ENCODE measurements at places on chromosomes 16 and 17. TPM values are rescaled to one million over a fixed set of nuclear protein-coding genes. Genes with fewer than 3 reads are reported as not detected.

GRCh38 chr16:58733248-58733670 lies 857 bp downstream of the GOT2 start:
- H3K4me1 ChIP-seq, result peaks cover 9% of the 10 kb centered on the region
- H3K4me3 ChIP-seq, result peak overlapping the region; percentile 75
- H3K27ac ChIP-seq, result peak overlapping the region; percentile 78
- no peaks in the 10 kb centered on the region for H3K36me3 ChIP-seq

GRCh38 chr17:65181237-65182061 lies 44.3 kb downstream of the RGS9 start:
- H3K4me3 ChIP-seq, result no peak overlapping the region
- no peaks in the 10 kb centered on the region for H3K36me3 ChIP-seq
- H3K27ac ChIP-seq, result no peak overlapping the region
- no peaks in the 10 kb centered on the region for H3K27me3 ChIP-seq
- DNase-seq, result no peak

RABEP1 gene
- 47.9 TPM for total RNA-seq

- H3K4me3 ChIP-seq, result no peak overlapping the region
- H3K36me3 ChIP-seq, result no peaks in the 10 kb centered on the region
- no peak for DNase-seq
- no peaks in the 10 kb centered on the region for H3K4me1 ChIP-seq
- no peak overlapping the region for H3K27ac ChIP-seq
- H3K27me3 ChIP-seq, result no peaks in the 10 kb centered on the region
Measured at GRCh38 chr16:48680881-48681280, 70.9 kb upstream of the N4BP1 start.

DNA sequence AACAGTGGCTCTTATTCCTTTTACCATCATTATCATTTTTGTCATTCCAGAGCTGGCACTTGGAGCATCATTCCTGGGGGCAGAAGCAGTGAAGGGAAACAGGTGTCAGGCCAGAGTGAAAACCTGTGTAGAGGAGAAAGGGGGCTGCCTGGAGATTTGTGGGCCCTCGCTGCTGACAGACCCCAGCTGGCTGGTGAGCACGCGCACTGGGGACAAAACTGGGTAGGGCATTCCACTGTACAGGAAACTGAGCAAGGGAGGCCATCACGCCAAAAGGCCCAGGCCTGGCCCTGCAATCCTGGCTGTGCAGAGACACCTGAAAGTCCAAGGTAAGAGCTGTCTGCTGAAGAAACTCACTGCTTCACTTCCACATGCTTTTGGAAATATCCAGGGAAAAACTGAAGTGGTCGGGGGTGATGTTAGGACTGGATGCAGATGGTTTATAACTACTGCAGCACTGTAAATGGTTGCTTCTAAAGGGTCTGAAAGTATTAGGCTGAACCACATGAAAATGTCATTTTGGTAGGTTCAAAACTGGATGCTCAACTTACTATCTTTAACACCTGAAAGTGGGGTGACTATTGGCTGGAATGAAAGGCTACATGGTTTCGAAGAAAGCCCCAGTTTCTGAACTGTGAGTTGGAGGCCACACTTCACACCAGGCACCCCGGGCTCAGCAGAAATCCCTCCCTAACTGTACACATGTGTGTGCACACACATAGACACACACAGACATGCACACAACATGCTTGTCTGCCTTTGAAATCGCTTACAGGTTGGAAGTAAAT lies 225.0 kb downstream of the C16orf78 start:
- DNase-seq, result no peak
- no peaks in the 10 kb centered on the region for H3K36me3 ChIP-seq
- no peak overlapping the region for H3K27ac ChIP-seq
- peaks cover 33% of the 10 kb centered on the region for H3K4me1 ChIP-seq
- no peak overlapping the region for H3K4me3 ChIP-seq
- H3K27me3 ChIP-seq, result no peaks in the 10 kb centered on the region

GRCh38 chr17:47840742-47841487 lies at the start of gene SCRN2:
SCRN2 (minus strand) TSS chr17:47841273; CDS start chr17:47840843, 430 bp downstream.
- H3K27ac ChIP-seq, result peak within 1 kb of the TSS; percentile 67
- H3K4me3 ChIP-seq, result peak within 1 kb of the TSS; percentile 71
- peaks cover 40% of the 10 kb centered on the region for H3K4me1 ChIP-seq
- no peaks in the 10 kb centered on the region for H3K36me3 ChIP-seq
- H3K27me3 ChIP-seq, result peaks cover 3% of the 10 kb centered on the region
- peak; percentile 92 for DNase-seq

DNA sequence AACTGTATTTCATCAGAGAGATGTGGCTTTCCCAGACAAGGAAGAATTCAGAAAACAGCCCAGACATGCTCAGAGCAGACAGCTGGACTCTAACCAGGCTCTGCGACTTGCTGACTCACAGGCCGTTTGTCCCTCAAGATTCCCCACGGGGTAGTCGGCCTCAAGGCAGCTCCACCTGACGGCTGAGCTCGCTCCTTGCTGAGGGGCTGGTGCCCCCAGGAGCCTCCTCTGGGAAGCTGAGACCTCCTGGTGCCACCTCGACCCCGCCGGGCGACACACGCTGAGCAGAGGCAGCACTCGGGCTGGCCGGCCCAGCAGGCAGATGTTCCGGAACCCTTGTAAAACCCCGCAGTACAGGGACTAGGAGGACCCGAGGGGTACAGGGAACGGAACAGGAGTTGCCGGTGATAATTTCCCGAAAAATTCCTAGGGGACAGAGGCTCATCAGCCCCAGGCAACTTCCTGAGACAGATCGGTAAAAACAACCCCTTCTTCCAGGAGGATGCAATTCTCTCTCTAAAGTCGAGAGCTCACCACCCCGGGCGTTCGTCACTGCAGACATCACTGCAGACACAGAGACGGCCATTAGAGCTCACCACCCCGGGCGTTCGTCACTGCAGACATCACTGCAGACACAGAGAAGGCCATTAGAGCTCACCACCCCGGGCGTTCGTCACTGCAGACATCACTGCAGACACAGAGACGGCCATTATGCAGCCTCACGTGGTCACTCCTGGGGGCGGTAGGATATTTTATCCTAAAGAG lies 19.9 kb downstream of the RPH3AL start:
- peak overlapping the region; percentile 31 for H3K27ac ChIP-seq
- no peak for DNase-seq
- H3K4me3 ChIP-seq, result no peak overlapping the region
- no peaks in the 10 kb centered on the region for H3K27me3 ChIP-seq
- peaks cover 18% of the 10 kb centered on the region for H3K4me1 ChIP-seq

ALOX15B gene
- 5.7 TPM for total RNA-seq

GRCh38 chr17:68843522-68843921 lies 111.7 kb downstream of the ABCA8 start:
- H3K4me3 ChIP-seq, result no peak overlapping the region
- H3K36me3 ChIP-seq, result no peaks in the 10 kb centered on the region
- no peak overlapping the region for H3K27ac ChIP-seq
- DNase-seq, result no peak
- no peaks in the 10 kb centered on the region for H3K4me1 ChIP-seq

DNA sequence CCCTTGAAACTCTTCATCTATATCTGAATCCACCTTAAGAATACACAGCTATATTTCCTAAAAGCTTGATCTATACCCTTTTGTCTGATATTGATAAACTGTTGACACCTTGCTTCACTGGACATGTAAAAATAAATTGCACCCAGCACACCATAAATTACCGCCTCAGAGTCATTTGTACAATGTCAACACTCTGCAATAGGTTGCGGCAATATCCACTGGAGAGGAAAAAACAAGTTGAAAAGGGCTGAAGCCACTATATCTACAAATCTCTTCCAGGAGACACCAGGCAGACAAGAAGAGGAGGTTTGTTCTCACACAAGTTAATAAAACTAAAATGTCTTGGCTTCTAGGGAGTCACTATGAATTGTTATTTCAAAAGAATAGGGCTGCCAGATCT lies 656.9 kb downstream of the CDH8 start:
- DNase-seq, result no peak
- no peak overlapping the region for H3K4me3 ChIP-seq
- H3K27ac ChIP-seq, result no peak overlapping the region
- H3K27me3 ChIP-seq, result no peaks in the 10 kb centered on the region

DNA sequence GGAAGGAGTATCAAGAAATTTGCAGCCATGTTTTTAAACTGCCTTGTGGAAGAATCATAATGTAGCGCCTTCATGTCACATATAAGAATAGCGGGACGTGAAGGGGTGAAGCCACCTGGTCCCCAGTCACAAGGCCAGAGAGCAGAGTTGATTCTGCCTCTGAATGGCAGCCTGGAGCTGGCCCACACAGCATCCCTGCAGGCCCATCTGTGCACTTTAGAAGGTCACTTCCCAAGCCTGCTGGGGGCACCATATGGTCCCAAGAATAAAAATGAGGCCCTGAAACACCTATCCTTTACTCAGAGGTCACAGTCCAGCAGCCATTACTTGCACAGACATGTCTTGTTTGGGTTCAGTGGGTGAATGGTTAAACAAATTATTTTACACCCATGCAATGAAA lies 15.0 kb downstream of the CD300E start:
- no peak for DNase-seq
- peaks cover 3% of the 10 kb centered on the region for H3K4me1 ChIP-seq
- H3K4me3 ChIP-seq, result no peak overlapping the region
- no peaks in the 10 kb centered on the region for H3K36me3 ChIP-seq
- H3K27me3 ChIP-seq, result peaks cover 7% of the 10 kb centered on the region

TNRC6C gene
- 3.5 TPM for total RNA-seq

GRCh38 chr16:75616521-75617010 lies 6.5 kb downstream of the ADAT1 start:
- no peaks in the 10 kb centered on the region for H3K36me3 ChIP-seq
- H3K4me1 ChIP-seq, result peaks cover 3% of the 10 kb centered on the region
- H3K4me3 ChIP-seq, result no peak overlapping the region
- no peak for DNase-seq

DNA sequence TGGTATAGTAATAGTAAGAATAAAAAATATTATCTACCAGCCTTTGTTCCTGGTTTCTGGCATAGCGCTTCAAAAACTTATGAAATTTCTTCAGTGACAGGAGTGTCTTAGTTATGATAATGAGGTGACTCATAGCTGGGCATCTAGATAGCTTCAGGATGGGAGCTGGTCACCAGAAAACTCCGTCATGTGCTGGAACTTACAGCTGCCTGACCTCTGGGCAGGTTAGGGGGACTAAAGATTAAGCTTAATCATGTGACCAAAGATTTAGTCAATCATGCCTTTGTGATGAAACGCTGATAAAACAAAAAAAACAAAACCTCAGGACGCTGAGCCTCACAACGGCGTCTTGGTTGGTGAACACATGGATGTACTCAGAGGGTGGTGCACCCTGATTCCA lies 154.2 kb downstream of the MYO1D start:
- H3K36me3 ChIP-seq, result no peaks in the 10 kb centered on the region
- no peak overlapping the region for H3K27ac ChIP-seq
- DNase-seq, result no peak
- H3K4me1 ChIP-seq, result no peaks in the 10 kb centered on the region

DNA sequence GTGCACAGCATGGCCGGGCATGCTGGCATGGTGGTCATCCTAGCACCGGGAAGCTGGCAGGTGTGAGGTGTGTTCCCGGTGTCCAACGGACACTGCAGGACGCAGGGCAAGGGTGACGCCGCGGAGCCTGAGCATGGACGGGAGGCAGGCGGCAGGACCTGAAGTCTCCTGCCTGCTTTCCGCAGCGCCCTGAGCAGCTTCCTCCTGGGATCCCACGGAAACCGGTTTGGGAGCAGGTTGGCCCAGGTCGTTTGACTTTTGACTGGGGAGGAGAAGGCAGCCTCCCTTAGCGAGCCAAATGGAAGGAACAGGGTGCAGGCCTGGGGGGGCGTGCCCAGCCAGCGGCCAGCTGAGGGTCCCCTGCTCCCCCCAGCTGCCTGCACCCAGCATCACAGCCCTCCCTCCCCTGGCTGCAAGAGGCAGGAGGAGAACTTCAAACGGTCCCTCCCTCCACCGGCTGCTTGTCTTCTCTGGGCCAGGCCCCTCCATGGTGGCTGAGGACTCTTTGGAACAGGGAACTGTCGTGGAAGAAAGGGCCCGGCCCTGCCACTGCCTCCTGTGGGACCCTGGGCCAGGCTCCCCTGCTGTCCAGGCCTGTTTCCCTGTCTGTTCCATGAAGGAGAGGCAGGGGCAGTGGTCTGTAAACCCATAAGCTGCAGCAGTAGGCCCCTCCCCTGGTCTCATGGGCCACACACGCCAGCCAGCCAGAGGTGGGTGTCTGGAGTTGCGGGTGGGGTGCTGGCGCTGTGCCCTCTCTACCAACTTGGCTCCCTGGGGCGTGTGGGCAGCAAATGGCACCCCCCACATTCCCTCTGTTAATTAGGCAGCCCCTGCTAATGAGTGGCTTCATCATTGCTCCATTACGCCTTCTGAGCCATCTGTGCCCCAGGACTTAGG lies 7.8 kb upstream of the ADGRG1 start:
- H3K4me1 ChIP-seq, result peaks cover 29% of the 10 kb centered on the region
- peak overlapping the region; percentile 94 for H3K27ac ChIP-seq
- no peaks in the 10 kb centered on the region for H3K27me3 ChIP-seq
- no peaks in the 10 kb centered on the region for H3K36me3 ChIP-seq
- DNase-seq, result peak; percentile 63

DNA sequence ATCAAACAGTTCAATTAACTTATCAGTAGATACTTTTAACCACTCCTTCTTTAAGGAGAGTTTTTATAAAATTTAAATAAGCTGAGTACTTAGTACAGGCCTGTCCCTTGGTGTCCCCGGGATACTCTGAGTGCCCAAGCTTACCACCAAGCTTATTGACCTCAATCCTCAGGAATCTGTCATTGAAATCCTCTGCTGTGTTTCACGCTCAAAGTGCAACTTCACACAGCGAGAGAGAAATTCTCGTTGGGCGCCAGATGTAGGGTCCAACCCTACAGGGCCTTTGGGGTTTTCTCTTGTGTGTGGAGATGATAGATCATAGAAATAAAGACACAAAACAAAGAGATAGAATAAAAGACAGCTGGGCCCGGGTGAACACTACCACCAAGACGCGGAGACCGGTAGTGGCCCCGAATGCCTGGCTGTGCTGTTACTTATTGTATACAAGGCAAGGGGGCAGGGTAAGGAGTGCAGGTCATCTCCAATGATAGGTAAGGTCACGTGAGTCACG lies 65.3 kb upstream of the ARL4D start:
- H3K27ac ChIP-seq, result no peak overlapping the region
- H3K27me3 ChIP-seq, result no peaks in the 10 kb centered on the region

DNA sequence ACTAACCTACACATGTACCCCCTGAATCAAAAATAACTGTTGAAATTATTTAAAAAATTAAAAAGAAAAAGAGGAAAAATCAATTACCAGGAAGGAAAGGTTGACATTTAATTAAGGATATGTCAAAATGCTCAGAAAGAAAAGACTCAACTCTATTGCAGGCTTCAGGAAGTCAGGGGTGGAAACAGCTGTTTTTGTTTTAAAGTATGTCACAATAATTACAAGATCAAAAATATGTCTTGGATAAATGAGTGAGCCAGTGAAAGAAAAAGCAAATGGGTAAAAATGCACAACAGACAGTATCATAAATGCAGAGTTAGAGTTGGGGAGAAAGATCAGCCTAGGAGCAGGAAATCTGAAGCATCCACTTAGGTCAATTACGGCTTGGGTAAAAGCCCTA lies 146.0 kb downstream of the CDH11 start:
- no peaks in the 10 kb centered on the region for H3K36me3 ChIP-seq
- DNase-seq, result no peak
- no peak overlapping the region for H3K27ac ChIP-seq
- H3K4me1 ChIP-seq, result no peaks in the 10 kb centered on the region
- H3K27me3 ChIP-seq, result no peaks in the 10 kb centered on the region

Measured in hepatocyte (in vitro differentiated cells).